ENCODE measurements at places on chromosomes 7 and 10. TPM values are rescaled to one million over a fixed set of nuclear protein-coding genes. Genes with fewer than 3 reads are reported as not detected.
A peak's percentile ranks its signal among the peaks of the same experiment; 100 is the strongest.

- H3K4me1 ChIP-seq, result no peaks in the 10 kb centered on the region
- H3K27me3 ChIP-seq, result no peaks in the 10 kb centered on the region
- H3K36me3 ChIP-seq, result no peaks in the 10 kb centered on the region
- DNase-seq, result no peak
- H3K27ac ChIP-seq, result no peak overlapping the region
These were observed 63.5 kb upstream of the ZMIZ1 start for GRCh38 chr10:79005126-79005810.

DNA sequence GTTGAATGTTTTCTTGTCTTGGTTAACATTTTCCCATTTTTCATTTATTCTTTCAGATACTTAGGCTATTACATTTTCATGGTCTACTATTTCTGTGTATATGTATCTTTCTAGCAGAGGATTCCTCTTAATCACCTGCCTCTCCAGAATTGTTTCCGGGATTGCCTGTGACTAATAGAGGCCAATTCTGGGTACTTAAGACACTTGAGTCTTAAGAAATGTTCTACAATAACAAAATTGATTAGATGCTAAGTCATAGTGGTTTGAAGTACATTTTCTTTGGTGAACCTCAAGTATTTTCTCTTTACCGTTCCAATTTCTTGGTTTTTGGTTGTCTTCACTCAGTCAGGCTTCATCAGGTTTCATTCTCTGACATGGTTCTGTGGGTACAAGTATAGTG, 26.4 kb downstream of the BBS9 start:
- no peaks in the 10 kb centered on the region for H3K27me3 ChIP-seq
- no peak overlapping the region for H3K27ac ChIP-seq
- no peak overlapping the region for H3K4me3 ChIP-seq
- no peak for DNase-seq

DNA sequence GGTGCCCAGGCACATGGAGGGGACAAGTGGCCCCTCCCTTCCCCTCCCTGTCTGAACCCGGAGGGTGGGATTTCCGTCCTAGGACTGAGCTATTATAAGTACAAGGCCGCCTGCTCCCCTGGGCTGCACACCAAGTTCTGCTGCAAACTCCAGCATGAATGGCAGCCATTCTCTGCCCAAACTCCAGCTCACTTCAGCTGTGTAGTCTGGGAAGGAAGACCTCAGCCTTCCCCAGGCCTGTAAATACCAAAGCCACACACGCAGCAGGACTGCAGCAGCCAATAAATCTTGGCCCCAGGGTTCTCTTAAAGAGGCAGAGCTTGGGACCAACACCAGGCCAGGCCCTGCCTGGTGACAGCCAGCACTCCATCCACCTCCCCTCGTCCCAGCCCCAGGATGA, 291.3 kb upstream of the ZMIZ1 start:
- no peaks in the 10 kb centered on the region for H3K36me3 ChIP-seq
- H3K27ac ChIP-seq, result peak overlapping the region; percentile 75
- no peak overlapping the region for H3K4me3 ChIP-seq
- peak; percentile 43 for DNase-seq

DNA sequence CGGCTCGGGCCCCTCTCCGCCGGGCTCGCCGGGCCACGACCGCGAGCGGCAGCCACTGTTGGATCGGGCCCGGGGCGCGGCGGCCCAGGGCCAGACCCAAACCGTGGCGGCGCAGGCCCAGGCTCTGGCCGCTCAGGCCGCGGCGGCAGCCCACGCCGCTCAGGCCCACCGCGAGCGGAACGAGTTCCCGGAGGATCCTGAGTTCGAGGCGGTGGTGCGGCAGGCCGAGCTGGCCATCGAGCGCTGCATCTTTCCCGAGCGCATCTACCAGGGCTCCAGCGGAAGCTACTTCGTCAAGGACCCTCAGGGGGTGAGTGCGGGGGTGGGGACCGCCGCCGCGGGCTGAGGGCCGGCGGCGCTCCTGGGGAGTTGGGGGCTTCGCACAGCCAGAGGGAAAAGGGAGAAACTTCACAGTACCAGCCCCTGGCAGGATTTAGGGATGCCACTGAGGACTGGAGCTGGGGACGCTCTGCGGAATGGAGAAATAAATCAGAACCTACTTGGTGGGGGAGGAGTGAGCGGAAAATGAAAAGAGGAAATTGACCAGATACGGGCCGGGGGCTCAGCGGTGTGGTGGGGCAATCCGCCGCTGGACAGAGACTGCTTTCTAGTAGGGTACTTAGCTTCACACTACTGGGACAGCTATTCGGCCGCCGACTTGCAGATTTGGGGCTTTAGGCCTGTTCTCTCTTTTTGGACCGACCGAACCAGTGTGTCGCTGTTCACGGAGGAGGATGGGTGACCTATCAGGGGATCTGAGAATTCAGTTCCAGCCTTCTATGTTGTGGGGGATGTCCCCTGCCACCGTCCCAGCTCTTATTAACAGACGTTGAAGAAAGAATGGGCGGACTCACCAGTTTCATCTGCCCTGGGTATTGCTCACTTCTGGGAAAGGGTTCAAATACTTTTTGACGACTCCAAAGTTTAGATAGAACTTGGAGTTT, 669 bp downstream of the PI4K2A start:
- DNase-seq, result no peak
- no peaks in the 10 kb centered on the region for H3K27me3 ChIP-seq
- peak overlapping the region; percentile 76 for H3K27ac ChIP-seq
- H3K4me3 ChIP-seq, result peak overlapping the region; percentile 94
- H3K4me1 ChIP-seq, result peaks cover 15% of the 10 kb centered on the region
- H3K36me3 ChIP-seq, result peaks cover 11% of the 10 kb centered on the region

DNA sequence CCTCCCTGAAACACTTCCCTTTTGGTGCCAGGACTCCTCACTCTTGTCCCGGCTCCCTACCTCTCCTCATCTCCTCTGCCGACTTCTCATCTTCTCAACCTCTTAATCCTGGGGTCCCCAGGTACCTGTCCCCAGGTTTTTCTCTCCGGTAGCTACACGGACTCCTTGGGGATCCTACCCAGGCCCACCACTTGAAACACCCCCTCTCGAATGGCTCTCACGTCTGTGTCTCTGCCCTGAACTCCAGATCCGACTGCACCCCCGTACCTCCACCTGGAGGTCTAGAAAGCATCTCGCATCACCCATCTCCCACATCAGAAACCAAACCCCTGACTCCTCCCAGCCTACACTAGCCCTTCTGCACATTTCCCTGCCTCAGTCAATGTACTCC, 4.8 kb downstream of the TBATA start:
- H3K4me3 ChIP-seq, result no peak overlapping the region
- no peak for DNase-seq
- H3K27me3 ChIP-seq, result no peaks in the 10 kb centered on the region

- no peaks in the 10 kb centered on the region for H3K27me3 ChIP-seq
- no peak for DNase-seq
- H3K36me3 ChIP-seq, result no peaks in the 10 kb centered on the region
These were observed 101.2 kb upstream of the TRIM24 start for GRCh38 chr7:138358850-138359341.

DNA sequence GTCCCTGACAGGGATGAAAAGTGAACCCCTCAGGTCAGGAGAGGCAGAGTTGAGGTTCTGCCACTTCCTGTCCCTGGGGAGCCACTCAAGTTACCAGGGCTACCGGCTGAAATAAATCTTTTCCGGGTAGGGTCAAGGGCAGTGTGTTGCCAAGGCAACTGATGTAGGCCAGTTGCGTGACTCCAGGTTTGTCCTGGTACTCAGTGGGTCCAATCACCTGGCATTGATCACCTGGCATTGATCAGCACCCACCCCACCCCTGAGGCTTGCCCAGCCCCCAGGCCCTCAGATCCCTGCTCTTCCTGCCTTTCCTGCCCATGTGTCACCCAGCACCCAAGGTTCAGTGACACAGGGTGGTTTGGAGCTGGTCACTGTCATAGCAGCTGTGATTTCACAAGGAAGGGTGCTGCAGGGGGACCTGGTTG, 5.9 kb downstream of the SAP25 start:
- H3K4me1 ChIP-seq, result peaks cover 8% of the 10 kb centered on the region
- DNase-seq, result no peak
- H3K36me3 ChIP-seq, result peaks cover 12% of the 10 kb centered on the region
- no peaks in the 10 kb centered on the region for H3K27me3 ChIP-seq
- H3K27ac ChIP-seq, result no peak overlapping the region
- no peak overlapping the region for H3K4me3 ChIP-seq

- H3K4me3 ChIP-seq, result no peak overlapping the region
- H3K36me3 ChIP-seq, result no peaks in the 10 kb centered on the region
- DNase-seq, result no peak
- H3K27ac ChIP-seq, result no peak overlapping the region
These were observed 115.2 kb downstream of the PDE1C start for GRCh38 chr7:31955021-31955420.

DNA sequence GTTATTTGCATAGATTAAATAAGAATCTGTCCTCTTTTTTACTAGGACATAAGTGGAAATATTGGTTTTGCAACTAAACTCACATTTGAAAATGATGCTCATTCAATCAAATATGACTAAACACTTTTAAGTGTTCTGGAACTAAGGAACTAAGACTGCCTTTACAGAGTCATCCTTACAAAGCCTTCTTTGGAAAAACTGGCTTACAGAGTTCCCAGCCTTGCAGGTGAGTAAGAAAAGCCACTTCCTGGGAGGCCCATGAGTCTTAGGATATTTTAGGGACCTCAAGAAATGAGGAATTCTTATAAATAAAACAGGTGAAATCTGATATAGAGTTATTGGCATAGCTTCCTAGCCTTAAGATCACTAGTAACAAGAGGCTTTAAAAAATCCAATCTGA, 135.5 kb downstream of the ALOX5 start:
- DNase-seq, result no peak
- H3K4me1 ChIP-seq, result no peaks in the 10 kb centered on the region
- no peak overlapping the region for H3K4me3 ChIP-seq

- H3K27me3 ChIP-seq, result no peaks in the 10 kb centered on the region
- peak overlapping the region; percentile 97 for H3K4me3 ChIP-seq
- H3K36me3 ChIP-seq, result no peaks in the 10 kb centered on the region
- H3K4me1 ChIP-seq, result peaks cover 27% of the 10 kb centered on the region
- no peak for DNase-seq
- H3K27ac ChIP-seq, result no peak overlapping the region
These were observed 2.4 kb downstream of the FAS start for GRCh38 chr10:88992921-88993524.

The PLCE1 gene
- total RNA-seq, result 28.3 TPM

The LRRC61 gene
- 4.6 TPM for total RNA-seq

The SNX13 gene
- total RNA-seq, result 54.2 TPM

The SLC26A3 gene
- not detected for total RNA-seq

The SPDYE2 gene
- total RNA-seq, result not detected
